ENCODE measurements at places on chromosomes 7 and 10.
A peak's percentile ranks its signal among the peaks of the same experiment; 100 is the strongest.

DNA sequence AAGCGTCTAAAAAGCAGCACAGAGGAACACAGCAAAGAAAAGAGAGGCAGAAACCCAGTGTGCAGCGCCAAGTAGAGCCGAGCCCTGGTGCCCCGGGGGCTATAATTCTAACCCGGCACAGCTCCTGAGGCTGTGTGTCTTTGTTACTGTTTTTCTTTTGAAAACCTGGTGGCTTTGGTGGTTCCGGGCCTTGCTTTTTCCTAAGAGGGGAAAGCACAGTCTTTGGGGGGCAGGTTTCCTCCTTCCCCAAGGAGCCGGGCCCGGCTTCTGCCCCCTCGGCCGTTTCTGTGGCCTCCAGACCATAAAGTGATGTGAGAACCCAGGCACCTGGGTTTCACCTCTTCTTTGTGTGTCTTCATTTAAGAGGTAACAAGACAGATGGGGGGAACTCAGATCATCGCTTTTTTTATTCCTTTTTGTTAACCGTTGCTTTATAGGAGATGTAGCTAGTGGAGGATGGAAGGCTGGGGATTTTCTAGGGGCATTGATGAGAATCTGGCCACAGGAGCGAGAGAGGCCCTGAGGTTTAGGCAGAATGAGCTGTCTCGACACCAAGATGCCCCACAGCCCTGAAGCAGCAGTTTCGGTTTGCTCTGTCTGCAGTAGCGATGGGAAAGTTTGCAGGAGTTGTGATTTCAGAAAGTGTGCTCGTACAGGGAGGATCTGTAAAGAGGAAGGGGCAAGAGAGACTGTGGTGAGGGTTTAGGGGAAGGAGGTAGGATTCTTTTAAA is 367.8 kb upstream of the GALNT17 start:
- DNase-seq, result peak; percentile 57

DNA sequence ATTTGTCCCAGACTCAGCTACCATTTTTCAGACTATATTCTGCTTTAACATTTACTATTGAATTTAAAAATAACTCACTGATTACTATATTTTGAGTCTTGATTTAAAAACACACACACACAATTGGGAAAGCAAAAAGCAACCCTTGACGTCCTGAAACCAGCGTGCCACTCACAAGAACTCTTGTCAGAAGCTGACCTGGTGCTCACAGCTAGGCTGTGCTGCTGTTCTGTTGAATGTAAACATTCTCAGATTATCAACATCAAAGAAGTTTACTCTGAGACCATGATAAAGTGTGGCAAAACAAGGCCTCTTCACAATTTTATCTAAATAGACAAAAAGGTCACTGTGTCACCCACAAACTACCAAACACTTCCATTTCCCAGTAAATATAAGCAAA is 62.6 kb upstream of the CACNA2D1 start:
- no peak for DNase-seq

- DNase-seq, result no peak
Measured at GRCh38 chr7:136728945-136729344, 139.5 kb upstream of the CHRM2 start.

DNA sequence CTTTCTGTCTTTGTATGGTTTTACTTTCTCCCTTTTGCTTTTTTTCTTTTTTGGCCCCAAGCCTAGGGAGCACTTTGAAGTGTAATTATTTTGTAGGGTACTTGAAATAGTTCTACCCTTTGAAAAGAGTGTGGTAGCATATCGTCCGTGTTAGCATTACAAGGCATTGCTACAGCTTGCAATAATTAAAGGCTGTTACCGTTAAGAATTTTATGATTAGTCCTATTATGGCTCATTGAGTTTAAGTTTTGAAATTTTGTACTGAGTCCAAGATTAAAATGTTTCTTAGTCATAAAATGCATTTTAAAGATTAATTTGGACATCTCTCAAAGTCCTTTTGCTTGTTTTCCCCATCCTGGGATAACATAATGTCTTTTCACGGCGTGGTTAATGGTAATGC is 490.0 kb upstream of the LRRN3 start:
- no peak for DNase-seq

GRCh38 chr10:130934293-130935127 is 377.0 kb downstream of the TCERG1L start:
- DNase-seq, result no peak

DNA sequence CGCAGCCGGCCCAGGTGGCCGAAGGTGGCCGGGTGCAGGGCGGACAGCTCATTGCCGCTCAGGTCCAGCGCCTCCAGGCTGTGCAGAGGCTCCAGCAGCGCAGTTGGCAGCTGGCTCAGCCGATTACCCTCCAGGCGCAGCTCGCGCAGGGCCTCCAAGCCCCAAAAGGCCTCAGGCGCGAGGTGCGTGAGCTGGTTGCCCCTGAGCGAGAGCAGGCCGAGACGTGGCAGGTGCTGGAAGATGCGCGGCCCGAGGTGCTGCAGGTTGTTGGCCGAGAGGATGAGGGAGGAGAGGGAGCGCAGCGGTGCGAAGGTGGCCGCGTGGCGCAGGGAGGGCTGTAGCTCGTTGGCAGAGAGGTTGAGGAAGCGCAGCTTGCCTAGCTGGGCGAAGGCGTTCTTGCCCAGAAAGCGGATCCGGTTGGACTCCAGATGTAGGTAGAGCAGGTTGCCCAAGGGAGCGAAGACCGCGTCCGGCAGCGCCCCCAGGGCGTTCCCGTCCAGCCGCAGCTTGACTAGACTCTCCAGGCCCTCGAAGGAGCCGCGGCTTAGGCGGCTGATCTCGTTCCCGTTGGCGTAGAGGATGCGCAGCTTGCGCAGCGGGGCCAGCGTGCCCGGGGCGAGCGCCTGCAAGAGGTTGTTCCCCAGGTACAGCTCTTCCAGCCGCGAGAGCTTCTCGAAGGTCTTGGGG is 923 bp downstream of the TRIL start:
- DNase-seq, result no peak

DNA sequence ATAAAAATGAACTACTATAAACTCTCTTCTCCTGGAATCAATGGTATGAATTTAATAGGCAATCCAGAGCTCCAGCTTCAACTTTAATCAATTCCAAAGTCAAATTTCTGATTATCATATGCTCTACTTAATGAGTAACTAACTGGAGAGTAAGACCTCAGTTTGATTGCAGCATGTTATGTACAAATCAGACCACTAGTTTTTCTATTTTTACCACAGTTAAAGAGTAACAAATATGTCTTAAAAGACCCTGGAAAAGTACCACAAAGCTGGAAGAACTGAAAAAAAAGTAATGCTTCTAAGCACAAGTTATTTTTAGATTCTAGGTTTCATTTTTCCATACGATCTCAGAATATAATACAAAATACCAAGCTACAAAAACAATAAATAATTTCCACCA is 56.0 kb upstream of the TNKS2 start:
- no peak for DNase-seq

- no peak for DNase-seq
Measured at GRCh38 chr10:72487521-72487920, 132.8 kb upstream of the DNAJB12 start.

GRCh38 chr7:37341033-37341630 is 107.5 kb downstream of the ELMO1 start:
- no peak for DNase-seq

DNA sequence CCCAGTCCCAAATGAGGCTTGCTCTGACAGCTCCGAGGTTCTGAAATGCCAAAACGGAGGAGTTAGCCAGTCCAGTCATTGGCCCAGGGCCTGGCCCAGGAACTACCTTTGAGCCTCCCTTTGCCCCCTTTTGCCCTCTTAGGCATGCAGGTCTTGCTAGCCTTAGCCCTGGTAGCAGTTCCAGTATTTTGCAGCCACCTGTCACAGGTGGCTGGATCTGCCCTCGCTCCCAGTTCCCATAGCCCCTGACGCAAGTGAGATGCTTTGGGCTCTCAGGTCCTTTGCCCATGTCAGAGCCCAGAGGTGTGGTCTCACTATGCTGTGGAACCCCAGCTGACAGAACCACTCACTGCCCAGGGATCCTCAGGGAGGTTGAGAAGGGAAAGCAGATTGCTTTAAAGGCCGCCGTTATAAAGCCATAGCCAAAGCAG is 42.0 kb downstream of the GPRIN2 start:
- no peak for DNase-seq

DNA sequence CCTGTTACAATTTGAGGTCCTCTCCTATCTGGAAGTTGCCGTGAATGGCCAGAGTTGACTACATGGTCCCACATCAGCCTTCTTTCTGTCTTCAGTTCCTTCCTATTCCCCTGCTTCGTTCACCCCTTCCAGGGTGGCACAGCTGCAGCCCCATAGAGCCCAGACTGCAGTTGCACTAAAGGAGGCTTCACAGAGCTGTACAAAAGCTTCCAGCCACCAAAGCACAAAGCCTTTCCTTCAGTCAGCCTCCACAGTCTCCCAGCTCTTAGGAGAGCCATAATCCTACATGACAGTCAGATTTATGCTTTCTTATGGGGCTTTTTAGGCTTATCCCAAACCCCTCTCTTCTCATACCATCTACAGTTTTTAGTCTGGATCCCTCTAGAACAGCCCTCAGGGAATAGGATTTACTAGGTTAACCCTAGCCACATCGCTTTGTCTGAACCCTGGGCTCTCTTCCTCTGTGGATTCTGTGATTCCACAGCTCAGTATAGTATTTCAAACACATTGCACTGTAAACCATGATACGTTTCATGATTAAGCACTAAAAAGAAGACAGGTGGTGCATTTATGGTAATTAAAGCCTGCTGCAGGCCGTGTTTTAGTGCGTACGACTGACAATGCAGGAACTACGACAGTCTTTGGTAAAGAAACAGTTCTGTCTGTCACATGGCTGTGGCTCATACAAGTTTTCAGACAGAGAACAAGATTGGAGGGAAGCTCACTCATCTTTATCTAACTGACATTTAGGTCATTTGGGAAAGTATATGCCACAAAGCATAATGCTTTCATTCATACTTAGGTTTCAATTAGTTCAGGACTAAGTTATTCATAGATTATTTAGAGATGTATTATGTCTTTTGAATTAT is 208.3 kb upstream of the KMT2E start:
- no peak for DNase-seq

GRCh38 chr7:7548407-7548806 is 12.7 kb upstream of the COL28A1 start:
- no peak for DNase-seq

DNA sequence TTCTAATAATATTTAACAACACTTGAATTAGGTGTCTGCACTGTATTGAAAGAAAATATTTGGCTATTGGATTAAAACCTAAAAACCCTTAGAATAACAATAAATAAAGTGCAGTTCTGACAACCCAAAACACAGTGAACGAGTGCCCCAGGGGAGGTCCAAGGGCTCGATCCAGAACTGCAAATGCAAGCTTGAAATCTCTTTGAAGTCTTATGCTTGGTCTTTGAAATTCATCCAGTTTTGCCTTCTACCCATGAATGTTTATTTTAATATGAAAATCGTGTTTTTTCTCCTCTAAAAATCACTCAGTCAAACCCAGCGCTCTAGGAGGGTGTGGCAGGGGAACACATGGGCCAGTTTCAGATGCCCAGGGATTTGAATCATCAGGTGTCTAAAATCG is 119.5 kb downstream of the MTPAP start:
- no peak for DNase-seq

- DNase-seq, result no peak
Measured at GRCh38 chr10:73650537-73651331, 5.1 kb downstream of the SYNPO2L start.

- DNase-seq, result no peak
Measured at GRCh38 chr7:78970440-78970916, 483.0 kb downstream of the MAGI2 start.

DNA sequence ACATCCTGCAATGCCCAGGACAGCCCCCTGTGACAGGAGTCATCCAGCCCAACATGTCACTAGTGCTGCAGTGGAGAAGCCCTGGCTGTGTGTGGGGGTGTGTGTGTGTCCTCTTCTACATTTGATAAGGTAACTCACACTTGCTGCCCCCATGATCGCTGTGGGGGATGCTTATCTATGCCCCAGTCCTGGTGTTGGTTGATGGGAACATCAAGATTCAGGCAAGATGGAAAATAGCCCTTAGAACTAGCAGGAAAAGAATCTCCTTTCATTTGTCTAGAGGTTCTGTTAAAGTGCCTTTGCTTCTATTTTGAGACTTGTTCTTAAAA is 52.4 kb downstream of the TCF7L2 start:
- DNase-seq, result no peak

DNA sequence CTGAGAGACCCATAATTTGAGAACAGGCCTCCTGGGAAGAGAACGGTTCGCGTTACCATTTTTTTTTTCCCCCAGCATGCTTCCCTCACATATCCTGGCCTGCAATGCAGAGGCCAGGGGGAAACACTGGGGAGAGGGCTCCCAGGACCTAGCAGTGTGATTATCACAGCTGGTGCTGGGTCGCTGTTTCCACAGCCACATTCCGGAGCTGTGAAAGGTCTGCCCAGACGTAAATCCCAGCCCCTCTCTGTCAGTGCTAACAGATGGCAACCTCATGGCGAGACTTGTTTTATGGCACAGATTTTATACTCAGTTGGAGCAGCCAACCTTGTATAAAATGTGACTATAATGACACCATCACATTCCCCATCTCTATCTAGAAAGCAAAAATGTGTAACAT is 150.5 kb downstream of the PLXDC2 start:
- DNase-seq, result no peak

DNA sequence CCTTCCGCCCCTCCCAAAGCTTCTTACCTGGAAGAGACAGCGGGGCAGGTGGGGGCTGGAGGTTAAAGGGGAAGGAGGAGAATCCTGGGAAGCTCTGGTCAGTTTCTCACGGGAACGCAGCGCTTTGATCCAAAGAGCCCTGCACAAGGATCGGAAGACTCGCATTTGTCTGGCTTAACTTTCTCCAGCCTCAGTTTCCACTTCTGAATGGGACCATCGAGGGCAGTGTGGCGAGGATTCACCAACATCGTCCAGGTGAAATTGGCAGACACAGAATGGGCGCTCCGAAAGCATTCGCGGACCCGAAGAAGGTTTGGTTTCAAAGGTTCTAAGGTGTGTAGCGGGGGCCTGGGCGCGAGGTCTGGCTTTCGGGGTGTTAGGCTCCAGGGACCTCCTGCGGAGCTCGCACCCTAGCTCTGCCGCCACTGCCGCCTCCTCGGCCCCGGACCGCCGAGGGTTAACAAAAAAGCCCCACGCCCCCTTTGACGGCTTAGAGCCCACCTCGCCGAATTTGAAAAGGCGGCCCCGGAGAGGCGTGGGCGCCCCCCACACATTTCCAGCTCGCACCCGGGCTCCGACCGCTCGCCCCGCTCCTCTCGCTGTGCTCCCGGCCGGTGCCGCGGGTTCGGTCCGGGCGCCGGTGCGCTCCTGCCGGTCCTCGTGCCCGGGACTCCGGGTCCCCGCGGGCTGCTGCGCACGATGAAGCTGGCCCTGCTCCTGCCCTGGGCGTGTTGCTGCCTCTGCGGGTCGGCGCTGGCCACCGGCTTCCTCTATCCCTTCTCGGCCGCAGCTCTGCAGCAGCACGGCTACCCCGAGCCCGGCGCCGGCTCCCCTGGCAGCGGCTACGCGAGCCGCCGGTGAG is at the start of gene COL26A1:
TSS of gene COL26A1 (plus strand) at position 542 of the 862 bp plus-strand sequence. CDS start at position 700, 158 bp downstream.
- DNase-seq, result no peak

GRCh38 chr7:11754123-11754522 is 77.9 kb downstream of the THSD7A start:
- no peak for DNase-seq

DNA sequence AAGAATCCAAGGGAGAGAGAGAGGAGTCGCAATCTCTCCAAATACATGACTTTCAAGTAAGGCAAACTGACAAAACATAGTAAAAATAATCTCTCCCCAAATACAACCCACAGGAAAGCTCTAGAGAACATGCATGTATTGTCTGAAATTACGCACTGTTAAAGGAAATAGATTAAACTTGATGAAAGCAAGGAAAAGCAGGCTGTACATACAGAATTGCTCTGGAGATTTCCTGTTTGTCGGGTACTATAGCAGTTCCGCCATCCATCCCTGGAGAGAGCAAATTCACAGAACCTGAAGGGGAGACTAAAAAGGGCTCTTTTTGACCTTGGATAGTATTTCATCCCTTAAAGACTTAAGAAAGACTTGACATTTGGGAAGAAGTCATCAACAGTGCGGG is 170.2 kb upstream of the BET1 start:
- no peak for DNase-seq

- no peak for DNase-seq
Measured at GRCh38 chr7:16055263-16055976, 365.9 kb downstream of the CRPPA start.

Data from T-helper 1 cell (primary cell).